ENCODE measurements at places on chromosomes 4 and X. TPM values are rescaled to one million over a fixed set of nuclear protein-coding genes. Genes with fewer than 3 reads are reported as not detected.
A peak's percentile ranks its signal among the peaks of the same experiment; 100 is the strongest.

DNA sequence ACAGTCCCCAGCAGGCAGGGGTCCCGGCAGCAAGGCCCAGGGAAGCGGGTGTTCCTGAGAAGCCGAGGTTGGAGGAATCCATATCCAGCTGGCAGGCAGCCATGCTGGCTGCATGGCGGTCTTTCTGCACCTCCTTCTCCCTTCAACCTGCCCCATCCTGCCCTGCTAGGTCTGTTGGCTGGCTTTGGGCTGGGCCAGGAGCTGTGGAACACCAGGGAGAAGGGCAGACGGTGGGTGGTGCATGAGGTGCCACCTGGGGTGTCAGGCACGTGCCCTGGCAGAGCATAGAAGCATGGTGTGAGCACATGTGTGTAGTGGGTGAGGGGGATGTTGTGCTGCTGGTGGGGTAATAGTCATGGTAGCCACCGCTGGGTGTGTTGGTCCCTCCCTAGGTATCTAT lies 150.1 kb downstream of the PJA1 start:
- no peak for DNase-seq

The SLC49A3 gene
- total RNA-seq: 3.4 TPM

The GAGE12E gene
- total RNA-seq: not detected

DNA sequence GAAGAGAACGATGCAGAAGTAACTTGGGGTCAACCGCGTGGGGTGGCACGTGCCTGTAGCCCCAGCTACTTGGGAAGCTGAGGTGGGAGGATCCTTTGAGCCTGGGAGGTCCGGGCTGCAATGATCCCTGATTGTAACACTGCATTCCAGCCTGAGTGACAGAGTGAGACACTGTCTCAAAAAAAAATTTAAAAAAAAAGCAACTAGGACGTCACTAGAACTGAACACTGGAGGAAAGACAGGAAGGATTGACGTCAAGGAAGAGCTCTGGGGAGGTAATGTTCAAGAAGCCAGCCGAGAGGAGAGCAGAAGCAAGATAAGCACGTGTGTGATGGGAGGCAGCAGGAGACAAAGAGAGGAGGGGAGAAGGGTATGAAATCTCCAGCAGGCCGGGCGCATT lies 28.7 kb downstream of the S100G start:
- no peak for DNase-seq

GRCh38 chrX:154655786-154656185 lies 2.4 kb upstream of the CTAG2 start:
- no peak for DNase-seq

- no peak for DNase-seq
These were observed 103.6 kb downstream of the ITM2A start for GRCh38 chrX:79263550-79263949.

GRCh38 chr4:171785388-171785787 lies 27.8 kb upstream of the GALNTL6 start:
- no peak for DNase-seq

GRCh38 chrX:110383414-110383813 lies 24.8 kb downstream of the RTL9 start:
- DNase-seq: no peak

The CT45A9 gene
- not detected for total RNA-seq

GRCh38 chrX:128142745-128143144 lies 90.5 kb upstream of the ACTRT1 start:
- DNase-seq: no peak

DNA sequence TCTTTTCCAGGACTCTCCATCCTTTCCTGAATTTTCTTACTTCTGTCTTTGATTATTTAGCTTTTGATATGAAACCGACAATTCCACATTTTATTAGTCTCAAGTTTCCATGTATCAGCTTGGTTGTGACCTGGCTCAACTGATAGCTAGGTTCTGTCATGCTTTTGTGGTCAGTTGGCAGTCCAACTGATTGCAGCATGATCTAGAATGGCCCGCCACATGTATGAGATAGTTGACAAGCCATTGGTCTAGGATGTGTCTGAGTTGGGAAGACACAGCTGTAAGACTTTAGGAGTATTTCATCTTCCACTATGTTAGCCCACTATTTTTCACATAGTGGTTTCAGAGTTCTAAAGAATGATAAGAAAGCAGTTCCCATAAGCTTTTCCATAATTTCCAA lies 117.5 kb upstream of the GRID2 start:
- no peak for DNase-seq

The CENPVL3 gene
- total RNA-seq: 6.8 TPM

DNA sequence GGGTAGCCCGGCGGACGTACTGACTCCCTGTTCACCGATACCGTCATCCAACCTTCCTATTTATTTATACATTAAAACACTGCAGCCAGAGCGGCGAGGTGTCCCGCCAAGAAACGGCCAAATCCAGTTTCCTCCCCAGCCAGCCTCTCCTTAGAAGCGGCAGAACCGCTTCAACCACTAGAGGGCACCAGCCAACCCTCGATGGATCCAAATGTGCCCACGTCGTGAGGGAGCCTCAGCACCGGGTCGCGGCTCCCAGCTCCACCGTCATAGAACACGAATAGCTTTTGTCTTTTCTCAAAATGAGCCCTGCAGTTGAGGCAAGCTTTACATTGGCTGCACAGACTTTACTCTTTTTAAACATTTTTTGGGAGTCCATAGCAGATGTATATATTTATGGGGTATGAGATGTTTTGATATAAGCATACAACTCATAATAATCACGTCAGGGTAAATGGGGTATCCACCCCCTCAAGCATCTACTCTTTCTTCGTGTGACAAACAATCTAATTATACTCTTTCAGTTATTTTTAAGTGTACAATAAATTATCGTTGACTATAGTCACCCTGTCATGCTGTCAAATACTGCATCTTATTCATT lies 13.0 kb upstream of the HELT start:
- DNase-seq: peak; percentile 38

GRCh38 chr4:1593881-1594345 lies 90.2 kb downstream of the FAM53A start:
- no peak for DNase-seq

DNA sequence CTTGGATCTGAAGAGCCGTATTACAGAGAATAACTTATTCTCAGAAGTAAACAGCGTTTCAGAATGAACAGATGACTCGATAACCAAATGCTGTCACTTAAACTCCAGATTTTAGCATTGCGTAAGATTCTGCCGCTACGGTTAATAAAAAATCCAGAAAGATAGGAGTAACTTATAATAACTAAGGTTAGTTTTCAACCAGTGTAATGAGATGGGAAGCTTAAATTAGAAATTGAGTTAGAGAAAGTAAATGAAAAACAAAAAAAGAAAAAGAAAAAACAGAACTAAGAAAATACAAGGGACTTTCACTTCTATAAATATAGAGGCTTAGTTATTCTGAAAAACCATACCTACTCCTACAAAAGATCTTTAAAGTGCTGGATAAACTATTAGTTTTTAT lies 13.1 kb upstream of the PARM1 start:
- no peak for DNase-seq

DNA sequence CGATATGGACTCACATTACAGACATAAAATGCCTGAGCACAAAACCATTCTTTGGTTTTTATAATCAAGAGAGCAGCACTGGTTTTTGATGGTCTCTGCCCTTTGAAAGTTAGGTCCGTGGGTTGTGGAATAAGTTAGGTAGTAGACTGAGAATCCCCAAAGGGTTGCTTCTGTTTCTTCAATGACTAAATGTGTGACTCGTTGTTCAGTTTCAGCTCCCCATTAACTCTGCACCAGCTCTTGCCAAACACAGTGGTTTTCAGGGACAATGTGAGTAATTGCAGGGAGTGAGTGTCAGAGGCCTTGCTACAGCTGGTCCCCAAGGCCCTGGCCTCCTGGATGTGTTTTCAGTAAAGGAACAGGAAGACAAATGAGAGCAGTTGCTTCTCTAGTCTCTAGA lies 24.8 kb downstream of the SMIM20 start:
- peak; percentile 57 for DNase-seq

- no peak for DNase-seq
These were observed 281.3 kb downstream of the PTTG2 start for GRCh38 chr4:38241541-38241940.

- DNase-seq: no peak
These were observed 8.5 kb upstream of the BMP3 start for GRCh38 chr4:81021981-81022380.

DNA sequence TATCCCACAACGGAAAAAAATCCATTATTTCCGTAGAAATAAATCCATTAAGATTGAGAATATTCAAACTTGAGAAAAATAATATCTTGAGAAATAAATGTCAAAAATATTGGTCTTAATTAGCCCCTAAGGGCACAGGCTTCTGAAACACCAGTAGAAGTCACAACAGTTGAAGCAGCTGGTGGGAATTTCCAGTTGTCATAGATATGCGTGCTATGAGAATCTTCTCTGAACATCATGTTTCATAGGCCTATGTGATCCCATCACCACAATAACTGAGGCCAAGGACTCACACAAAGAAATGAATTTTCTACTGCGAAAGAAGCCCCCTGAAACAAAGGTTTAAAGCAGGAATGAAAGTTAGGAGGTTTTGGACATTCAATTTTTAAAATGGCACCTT lies 292.0 kb downstream of the DTHD1 start:
- DNase-seq: no peak

DNA sequence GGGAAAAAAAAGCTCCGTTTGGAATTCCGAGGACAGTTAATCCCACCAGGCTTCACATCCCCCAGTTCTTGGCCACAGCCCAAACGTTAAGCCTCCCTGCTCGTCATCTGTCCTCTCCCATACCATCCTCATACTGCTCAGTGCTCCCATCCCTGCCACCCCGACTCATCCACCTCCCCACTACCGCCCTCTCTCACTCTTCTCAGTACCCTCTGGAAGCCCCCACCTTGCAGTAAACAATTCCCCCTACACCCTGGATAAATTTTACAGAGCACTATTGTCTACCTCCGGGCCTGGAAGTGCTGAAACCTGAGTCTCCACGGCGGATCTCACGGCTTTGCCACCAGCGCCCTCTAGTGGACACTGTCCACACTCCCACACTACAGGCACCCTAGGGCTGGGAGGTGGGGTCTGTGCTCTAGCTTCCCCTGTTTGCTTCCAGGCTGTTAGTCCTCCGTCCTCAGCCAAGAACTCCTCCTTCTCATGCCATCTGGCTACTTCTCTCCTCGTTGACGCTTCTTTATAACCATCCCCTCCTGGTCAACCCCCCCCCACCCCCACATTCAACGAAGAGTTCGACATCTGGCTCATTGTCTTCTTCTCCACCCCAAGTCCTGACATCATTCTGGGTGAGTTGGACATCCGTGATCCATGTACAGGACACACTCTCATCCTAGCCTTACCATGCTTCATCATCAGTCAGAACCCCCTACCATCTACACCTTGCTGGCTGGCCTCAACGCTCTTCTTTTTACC lies 54.5 kb downstream of the RTL9 start:
- DNase-seq: no peak

The TBC1D14 gene
- 52.8 TPM for total RNA-seq

- DNase-seq: no peak
These were observed 86.2 kb upstream of the TSPAN5 start for GRCh38 chr4:98744372-98745150.

- DNase-seq: peak; percentile 14
These were observed 69.4 kb downstream of the NSG1 start for GRCh38 chr4:4456351-4456750.

The EMD gene
- total RNA-seq: 56.2 TPM

DNA sequence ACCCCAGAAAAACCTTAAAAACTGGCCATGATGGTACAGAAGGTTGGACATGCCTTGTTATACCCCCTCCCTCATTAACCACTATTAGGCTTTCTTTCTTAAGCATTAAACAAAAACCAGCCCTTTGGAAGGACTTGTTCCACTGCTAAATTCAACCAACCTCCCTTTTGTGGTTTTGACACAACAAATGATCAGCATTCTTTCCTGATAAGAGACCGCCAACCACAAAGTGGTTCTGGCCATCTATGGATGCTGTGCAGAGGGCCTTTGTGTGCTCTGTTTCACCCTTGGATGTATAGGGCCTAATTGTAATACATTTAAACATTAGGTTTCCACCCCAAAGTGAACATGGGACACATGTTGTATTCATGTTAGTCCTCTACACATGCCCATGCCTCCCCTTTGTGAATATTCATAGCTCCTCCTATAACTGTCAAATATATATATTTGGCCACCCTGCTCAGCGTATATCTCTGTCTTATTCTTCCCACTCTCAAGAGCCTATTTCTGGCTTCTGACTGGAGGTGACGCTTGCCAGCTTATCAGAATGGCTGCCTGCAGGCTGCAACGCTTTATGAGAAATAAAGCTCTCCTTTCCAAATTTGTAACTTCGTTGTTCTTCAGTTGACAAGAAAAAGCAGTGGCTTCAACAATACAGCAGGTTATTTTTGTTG lies 126.6 kb downstream of the NPNT start:
- no peak for DNase-seq

DNA sequence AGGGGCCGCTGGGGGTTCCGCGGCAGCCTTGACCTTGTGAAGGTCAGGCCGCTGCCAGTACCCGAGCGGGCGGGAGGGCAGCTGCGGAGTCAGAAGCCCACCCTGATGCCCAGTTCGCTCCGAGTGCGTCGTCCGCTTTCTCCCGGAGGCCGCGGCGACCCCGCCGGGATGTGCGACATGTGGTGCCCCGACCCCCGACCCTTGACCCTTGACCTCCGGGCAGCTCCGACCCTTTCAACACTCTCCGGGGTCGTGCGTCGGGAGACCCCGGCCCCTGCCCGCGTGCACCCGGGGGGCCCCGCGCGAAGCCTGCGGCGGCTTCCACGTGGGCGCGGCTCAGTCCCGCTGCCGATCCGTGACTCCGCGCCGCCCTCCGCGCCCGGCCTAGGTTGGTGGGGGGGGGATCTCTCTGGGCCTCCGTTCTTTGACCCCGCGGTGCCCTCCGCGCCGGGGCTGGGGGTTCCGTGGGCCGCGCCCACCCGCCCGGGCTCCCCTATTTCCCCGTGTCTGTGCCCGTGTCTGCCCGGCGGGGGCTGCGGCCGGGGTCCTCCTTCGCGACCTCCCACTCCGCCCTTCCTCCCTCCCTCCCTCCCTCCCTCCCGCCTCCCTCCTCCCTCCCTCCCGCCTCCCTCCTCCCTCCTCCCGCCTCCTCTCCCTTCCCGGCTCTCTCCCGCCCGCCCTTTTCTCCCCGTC lies 609 bp upstream of the SLC25A6 start:
- no peak for DNase-seq

DNA sequence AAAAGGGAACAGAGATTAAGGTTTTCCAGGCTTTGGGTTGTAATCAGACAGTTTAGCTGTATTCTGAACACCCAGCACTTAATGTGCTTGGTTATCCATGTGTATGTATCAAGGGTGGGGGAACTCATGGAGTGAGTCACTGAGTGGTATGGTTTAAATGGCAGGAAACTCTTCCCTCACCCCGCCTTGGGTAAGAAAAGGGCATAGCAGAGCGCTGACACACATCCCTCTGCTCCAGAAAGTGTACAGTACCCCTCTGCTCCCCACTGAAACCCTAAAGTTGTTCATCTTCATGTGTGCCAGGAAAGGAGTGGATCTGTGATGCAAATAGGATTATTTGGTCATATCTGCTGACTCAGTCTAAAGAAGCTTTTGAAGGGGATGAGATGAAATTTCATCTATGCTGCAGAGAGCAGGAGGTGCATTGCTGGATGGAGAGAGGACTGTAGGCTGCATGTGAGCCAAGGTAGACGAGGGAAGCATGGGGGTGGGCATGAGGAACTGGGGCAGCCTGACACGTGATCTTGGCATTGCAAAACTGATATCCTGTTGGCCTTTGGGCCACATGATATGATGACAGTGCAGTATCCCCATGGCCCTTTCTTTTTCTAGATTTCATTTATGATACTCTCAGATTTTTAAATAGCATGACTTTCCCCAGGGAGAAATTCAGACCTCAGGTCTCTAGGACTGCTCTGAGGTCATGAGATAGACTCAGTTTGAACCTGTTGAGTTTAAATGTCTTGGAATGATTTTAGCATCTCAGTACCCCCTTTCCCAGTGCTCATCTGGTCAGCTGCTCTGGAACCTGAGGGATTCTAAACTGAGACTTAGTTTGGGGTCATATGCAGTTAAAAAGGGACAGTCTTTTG lies 84.8 kb downstream of the TMEM164 start:
- DNase-seq: peak; percentile 70

The RASSF6 gene
- total RNA-seq: 7.0 TPM

The ARHGAP6 gene
- 1.4 TPM for total RNA-seq

The ATXN3L gene
- not detected for total RNA-seq
